NCI-H2081 (cell line): ENCODE measurements at places on chromosomes 5 and 9.
A peak's percentile ranks its signal among the peaks of the same experiment; 100 is the strongest.

- DNase-seq: no peak
Observed at GRCh38 chr5:120913396-120913795, 449.3 kb downstream of the PRR16 start.

GRCh38 chr5:45109636-45110035, 300.9 kb downstream of the MRPS30 start:
- DNase-seq: no peak

- no peak for DNase-seq
Observed at GRCh38 chr9:126377536-126377935, 50.9 kb downstream of the MVB12B start.

DNA sequence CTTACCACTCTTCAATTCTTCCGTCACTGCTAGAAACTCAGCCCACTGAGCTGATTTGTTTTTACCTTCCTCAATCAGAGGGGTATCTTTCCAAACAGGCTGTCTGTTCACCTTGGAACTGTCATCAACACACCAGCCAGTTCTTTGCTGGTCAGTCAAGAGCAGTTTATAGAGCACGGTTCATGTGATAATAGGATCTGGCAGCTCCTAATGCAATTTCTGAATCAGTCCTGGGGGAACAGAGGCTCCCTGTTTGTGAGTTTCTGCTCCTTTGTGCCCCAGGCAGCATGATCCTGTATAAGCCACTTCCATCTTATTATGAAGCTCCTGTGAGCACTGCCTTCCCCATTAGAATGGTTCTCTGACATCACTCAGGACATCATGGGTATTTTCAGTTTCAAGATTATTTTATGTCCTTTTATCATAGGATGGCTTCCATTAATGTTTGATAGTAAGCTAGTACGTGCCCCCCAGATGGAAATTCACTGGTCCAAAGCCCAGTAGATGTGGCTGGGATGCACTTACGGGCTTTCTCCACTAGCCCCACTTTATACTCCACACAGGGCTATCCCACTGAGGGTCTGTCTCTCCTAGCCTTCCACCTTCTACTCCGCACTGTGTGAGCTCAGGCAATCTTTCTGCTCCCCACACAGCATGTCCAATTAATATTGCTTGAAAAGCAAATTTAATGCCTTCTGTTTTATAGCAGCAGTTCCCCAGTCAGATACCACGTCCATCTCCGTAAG, 85.5 kb upstream of the SPIN1 start:
- DNase-seq: no peak

DNA sequence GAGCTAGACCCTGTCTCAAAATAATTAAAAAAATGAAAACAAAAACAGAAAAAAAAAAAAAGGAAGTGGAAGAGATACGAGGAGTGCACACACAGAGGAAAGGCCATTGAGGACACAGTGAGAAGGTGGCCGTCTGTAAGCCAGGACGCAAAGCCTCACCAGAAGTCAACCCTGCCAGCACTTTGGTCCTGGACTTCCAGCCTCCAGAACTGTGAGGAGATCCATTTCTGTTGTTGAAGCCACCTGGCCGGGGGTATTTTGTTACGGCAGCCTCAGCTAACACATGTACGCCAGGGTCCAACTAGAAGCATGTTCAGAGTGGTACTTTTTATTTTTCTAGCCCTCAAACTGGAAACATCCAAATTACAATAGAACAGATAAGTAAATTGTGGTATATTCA, 21.8 kb downstream of the SLC35D2 start:
- DNase-seq: no peak

DNA sequence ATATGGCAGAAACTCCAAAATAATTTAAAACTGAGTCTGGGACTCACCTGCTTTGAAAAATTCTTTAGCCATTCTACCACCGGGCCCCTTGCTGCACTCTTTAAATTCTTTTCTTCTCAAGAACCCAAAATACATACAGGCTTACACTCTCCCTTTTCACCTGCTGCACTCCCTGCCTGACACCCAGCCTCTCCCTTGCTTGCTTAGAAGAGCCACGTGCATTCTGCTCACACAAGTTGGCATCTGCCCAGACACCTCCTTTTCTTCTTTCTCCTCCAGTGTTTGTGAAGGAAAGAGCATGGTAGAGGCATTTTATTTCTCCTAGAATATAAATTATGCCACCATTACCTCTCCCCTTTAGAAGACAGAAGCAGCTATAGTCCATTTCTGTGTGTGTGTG, 39.0 kb upstream of the AOPEP start:
- no peak for DNase-seq

DNA sequence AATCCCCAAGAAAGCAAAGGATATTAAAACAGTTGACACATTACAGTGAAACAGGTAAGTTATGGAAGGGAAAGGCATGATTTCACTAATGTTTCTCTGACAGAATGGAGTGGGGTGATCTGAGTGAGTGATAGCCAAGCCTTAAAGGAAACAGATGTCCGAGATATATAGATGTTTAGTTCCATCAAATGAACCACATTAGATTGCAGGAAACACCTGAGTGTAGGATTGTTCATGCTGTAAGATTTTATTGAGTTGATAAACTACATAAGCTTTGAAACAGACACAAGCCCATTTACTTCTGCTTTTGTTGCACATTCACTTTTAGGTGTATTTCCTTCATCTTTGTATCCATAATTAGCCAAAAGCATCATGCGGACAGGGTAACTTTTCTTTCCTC, 167.1 kb upstream of the PPP1R2B start:
- no peak for DNase-seq

DNA sequence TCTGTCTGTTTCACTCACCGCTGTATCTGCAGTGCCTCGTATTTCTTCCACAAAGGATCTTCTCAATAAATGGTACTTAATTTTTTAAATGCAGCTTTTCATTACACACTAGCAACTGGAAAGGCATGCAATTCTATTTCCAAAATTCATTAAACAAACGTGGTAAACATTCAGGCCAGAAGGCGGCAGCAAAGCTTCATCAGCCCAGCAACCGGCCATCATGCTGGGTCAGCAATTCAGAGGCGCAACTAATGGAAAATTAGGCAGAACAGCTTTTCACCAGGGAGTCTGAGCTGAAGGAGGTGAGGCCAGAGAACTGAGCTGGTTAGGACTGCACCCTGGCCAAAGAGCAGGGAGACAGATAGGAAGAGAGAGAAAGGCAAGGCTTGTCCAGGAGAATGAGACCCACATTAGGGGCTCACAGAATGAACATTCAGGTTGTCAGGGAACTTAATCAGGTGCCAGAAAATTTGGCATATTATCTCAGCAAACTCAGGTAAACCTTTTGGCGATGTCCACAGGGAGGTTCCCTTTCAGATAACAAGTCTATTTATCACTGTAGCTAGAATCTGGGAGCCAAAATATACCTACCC, 17.7 kb upstream of the RNF180 start:
- peak; percentile 42 for DNase-seq

GRCh38 chr9:112061152-112061740, 113.9 kb downstream of the SUSD1 start:
- no peak for DNase-seq

- no peak for DNase-seq
Observed at GRCh38 chr5:134371834-134372340, 518 bp downstream of the UBE2B start.

- peak; percentile 69 for DNase-seq
Observed at GRCh38 chr5:137304226-137304874, 194.8 kb downstream of the SPOCK1 start.

- peak; percentile 39 for DNase-seq
Observed at GRCh38 chr9:28127101-28127500, 553.8 kb upstream of the C9orf72 start.

DNA sequence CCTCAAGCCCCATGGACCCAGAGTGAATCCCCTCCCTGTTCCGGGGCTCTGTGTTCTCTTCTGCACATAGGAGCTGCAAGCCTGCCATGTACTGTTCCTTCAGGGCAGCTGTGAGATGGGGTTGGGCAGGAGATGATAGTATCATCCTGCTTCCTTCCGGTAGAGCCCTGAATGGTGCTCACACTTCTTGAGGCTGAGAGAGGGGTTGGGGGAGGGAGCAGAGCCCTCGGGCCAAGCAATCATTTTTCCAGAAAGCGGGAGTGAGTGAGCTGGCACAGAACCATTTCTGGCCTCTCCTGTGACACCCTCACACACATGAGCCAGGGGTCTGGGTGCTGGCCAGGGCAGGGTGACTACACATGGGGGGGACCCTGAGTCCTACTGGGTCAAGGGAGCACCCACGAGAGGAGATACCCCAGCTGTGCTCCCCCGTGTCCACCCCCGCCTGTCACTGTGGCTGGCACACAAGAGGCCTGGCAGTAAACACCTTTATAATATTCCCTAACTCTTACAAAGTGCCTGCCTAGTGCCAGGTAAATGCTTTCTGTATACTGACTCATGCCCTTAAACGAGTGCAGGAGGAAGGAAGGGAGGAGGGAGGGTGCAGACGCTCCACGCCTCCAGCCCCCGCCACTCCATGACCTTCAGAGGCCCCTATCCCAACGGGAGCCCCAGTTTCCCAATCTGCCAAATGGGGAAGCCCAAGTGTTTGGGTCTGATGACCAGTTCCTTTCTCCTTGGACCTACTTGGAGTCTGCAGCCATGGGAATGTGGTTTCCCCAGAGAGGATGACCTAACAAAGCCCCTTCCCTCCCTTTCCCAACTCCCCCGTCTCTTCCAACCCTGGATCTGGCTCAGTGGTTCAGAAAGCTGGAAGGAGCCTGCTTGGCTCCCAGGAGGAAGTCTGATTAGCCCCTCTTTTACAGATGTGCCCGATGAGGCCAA, 15.5 kb downstream of the AKNA start:
- DNase-seq: no peak

- DNase-seq: no peak
Observed at GRCh38 chr5:129906177-129906887, 2.1 kb downstream of the CHSY3 start.

- DNase-seq: no peak
Observed at GRCh38 chr5:18394443-18394804, 760.2 kb downstream of the TAF11L14 start.

- peak; percentile 10 for DNase-seq
Observed at GRCh38 chr5:116370886-116371285, 203.7 kb downstream of the SEMA6A start.

DNA sequence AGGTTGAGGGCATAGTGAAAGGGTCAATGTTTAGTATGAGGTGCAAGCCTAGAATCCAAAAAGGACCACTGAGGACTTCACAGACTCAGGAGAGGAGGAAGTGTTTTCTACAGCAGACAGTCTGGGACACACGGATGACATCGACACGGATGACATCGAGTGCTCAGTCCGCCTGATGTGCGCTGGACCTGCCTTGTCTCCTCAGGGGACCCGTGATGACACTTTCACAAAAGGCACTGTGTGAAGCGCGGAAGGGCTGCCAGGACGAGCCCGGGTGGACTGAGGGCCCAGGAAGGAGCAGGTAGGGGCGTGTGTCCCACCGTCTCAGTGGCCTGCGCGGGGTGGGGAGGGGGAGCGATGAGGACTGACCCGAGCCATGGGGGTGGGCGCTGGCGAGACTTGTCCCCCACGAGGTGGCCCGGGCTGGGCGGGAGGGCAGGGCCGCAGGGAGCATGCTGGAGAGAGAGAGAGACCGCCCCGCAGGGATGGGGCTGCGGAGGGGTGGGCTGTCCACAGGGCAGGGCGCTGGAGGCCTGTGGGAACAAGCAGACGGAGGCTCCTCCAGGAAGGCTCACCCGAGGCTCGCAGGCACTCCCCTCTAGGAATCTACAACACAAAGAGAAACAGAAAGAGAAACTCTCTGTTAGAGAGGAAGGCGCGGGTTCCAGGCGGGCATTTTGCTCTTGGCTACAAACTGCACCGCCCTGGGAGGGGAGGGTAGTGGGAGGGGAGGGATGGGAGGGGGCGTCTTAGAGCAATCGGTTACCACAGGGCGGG, 54.9 kb downstream of the USP20 start:
- DNase-seq: no peak

- DNase-seq: no peak
Observed at GRCh38 chr9:79166005-79166404, 405.8 kb upstream of the TLE4 start.

- DNase-seq: no peak
Observed at GRCh38 chr5:98916540-98916939, 12.3 kb downstream of the CHD1 start.

GRCh38 chr5:163379298-163380155, 57.9 kb upstream of the CCNG1 start:
- DNase-seq: no peak

DNA sequence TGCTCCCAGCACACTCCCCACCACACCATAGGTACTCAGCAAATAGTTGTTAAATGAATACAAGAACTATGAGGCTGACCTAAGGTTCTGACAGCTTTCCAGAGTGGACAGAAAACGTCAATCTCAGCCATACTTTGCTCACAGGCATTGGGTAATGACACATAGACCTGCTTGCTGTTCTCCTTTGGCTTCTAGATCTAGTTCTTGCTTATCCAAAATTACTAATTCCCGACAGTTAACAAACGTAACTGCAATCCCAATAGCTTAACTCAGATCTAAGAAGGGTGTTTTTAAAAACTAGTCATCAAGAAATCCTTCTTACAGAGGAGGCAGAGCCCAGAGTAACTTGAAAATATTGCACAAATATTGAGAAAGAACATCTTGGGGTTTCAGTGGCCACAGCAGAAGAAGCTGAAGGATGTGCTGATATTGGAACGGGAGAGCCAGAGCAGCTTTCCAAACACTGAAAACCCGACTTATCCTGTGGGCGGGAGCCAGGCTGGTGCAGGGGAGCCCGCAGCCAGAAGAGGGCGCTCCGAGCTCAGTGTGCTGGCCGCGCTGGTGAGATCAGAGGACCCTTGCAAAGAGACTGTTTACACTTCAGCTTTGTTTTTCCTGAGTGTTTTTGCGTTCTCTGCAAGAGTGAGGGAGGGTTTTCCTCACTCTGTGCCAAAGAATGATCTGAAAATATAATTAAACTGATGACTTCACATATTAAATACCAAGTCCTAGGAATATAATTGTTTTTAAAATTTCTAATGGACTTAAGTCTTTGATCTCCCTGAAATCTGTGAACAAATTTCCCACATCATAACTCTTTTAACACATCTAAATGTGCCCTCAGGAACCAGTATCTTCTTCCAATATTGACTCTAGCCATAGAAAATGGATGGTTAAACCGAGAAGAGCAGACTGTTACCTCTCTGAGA, 30.3 kb downstream of the FGF1 start:
- peak; percentile 62 for DNase-seq

GRCh38 chr9:37968228-37968701, 64.3 kb upstream of the SLC25A51 start:
- DNase-seq: no peak

DNA sequence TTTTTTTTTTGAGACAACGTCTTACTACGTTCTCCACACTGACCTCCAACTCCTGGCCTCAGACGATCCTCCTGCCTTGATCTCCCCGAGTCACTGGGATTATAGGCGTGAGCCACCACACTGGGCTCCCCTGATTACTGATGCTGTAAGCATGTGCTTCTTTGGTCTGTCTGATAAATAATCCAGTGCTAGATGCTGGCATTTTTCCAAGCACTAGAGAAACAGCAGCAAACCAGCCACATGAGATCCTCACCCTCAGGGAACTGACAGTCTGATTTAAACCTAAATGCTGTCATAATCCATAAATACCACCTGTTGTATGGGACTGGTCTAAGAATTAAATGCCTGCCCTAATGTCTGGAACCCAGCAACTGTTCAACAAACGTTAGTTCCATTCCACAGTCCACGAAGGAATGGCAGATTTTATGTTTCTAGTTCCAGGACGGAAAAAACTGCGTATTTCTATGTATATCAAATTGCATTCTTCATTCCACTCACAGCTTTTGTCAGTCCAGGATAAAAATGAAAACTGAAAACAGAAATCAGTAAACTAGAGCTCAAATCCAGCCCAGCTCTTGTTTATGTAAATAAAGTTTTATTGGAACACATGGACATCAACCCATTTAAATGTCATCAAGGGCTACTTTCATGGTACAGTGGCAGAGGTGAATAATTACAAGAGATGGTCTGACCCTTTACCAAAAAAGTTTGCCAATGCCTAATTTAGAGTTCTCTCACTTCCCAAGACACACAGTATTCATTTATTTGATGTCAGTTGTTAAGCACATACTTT, 20.1 kb downstream of the SLC35D2 start:
- no peak for DNase-seq
